ENCODE measurements at places on chromosomes 7 and 10.

GRCh38 chr10:15780353-15781135 is 60.8 kb upstream of the ITGA8 start:
- no peak for DNase-seq

- no peak for DNase-seq
Measured at GRCh38 chr7:114952296-114952695, 30.4 kb downstream of the MDFIC start.

DNA sequence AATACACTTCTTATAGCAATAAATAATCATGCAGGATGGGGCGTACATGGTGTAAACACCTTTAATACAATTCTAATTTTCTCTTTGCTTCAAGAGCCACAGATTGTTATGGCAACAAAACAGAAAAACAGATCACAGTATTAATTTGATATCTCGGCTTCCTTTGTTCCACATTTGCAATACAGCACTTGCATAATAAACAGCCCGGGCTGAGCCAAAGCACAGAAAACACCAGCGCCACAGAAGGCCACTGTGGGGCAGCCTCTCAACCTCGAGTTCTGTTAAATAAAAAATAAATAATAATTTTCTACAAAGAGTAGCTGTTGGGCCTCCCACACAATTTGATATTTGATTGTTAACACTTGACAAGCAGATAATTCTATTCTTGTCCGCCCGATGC is 255.9 kb downstream of the USP6NL start:
- DNase-seq = no peak

- DNase-seq = no peak
Measured at GRCh38 chr10:122103592-122103991, 114.6 kb downstream of the TACC2 start.

DNA sequence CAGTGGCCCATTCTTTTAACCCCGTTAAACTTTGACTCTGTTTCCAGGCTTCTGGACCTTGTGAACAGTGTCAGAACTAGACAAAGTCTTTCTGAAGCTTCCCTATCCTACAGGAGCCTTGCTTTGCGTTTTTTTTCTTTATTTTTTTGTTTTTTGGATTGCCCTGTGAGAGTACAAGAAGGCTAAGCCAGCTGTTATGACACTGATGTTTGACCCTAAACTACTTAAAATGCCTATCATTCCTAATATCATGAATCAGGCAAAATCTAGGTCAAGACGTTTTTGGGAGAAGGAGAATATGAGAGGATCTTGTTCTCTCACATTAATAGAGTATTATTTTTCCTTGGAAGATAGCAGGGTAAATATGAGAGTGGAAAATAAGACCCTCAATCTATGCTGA is 79.8 kb downstream of the EPDR1 start:
- no peak for DNase-seq

- DNase-seq = no peak
Measured at GRCh38 chr10:76882796-76883195, 754.8 kb downstream of the KCNMA1 start.

DNA sequence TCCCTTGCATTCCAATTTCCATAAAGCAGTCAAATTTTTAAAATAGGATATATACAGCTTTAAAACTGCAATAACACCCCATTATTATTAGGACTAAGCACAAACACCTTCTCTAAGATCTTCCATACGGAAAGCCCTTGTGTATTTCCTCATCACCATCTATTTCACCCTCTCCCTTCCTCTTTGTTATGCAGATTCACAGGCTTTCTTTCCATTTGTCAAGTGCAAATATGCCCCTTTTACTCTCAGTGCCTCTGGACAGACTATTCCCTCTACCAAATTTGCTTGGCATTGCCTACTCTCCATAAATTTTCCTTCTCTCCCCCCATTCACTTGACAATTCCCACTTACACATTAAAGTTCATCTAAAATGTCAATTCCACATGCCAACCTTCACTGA is 61.7 kb downstream of the SNX13 start:
- no peak for DNase-seq

DNA sequence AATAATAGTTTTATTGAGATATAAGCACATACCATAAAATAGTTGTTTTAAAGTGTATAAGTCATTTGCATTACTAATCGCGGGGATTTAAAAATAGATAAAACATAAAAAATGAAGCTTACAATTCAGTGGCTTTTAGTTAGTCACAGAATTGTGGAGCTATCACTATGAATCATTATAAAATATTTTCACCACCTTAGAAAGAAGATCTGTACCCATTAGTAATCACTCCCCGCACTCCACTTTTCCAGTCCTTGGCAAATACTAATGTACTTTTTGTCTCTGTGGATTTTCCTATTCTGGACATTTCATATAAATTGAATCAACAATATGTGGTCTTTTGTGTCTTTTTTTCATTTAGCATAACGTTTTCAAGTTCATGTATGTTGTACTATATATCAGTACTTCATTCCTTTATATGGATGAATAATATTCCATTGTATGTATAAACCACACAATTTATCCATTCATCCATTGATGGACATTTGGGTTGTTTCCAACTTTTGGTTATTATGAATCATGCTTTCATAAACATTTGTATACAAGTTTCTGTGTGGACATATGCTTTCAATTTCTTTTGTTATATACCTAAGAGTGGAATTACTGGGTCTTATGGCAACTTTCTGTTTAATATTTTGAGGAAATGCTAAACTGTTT is 162.5 kb downstream of the MAGI2 start:
- no peak for DNase-seq

DNA sequence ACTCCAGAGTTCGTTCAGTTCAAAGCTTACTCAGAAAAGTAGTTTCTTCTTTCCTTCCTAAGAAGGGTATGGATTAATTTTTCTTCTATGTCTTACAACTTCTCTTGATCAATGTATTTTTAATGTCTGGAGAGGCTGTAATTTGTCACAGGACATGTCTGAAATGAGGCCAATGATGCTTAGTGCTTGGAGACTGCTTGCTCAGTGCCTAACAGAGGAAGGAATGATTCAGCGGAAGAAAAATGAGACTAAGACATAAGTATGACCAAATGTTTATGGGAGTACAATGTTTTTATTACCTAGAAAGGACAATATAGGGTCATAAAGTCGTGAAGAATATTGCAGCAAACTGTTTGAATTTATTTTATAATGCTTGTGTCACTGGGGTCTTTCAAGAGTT is 43.3 kb downstream of the GPR37 start:
- no peak for DNase-seq
